ENCODE measurements at places on chromosomes 16 and 17.

DNA sequence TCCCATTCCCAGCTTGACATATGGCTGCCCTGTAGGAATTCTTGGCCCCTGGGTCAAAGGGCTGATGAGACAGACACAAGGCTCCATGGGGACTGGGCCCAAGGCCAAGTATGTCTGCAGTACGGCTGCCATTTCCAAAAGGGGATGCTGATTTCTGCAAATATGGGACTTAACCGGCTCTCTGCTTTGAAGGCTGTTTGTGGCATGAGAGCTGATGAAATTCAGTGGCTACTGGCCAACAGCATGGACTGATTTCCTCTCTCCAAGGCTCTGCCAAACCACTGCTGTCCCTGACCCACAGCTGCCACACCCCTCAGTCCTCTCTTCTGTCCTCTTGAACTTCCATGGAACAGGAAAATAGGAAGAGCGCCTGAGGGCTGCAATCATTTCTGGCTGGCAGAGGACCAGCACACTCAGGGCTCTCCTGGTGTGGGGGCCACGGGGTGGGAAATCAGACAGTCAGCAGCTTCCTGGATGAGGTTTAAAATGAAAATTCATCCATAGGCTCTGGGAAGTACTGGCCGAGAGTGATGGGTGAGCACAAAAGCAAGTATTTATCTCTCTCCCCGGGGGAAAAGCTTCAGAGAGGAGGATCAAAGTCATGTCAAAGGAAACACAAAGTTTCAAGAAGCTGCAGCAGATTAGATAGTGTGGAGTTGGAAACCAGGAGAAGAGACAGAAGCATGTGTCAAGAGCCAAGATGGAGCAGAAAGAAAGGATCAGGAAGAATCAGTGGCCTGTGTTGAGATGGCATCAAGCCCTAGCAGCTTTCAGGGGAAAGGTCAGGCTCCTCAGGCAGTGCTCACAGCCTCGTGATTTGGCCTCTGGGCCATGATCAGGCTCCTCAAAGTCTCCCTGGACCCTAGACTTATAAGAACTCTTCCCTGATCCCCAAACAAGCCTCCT lies 64.1 kb upstream of the SREBF1 start:
- DNase-seq = no peak

GRCh38 chr17:72591289-72592241 lies 470.7 kb downstream of the SOX9 start:
- no peak for DNase-seq

GRCh38 chr17:1095090-1095852 lies 84.5 kb downstream of the ABR start:
- no peak for DNase-seq

DNA sequence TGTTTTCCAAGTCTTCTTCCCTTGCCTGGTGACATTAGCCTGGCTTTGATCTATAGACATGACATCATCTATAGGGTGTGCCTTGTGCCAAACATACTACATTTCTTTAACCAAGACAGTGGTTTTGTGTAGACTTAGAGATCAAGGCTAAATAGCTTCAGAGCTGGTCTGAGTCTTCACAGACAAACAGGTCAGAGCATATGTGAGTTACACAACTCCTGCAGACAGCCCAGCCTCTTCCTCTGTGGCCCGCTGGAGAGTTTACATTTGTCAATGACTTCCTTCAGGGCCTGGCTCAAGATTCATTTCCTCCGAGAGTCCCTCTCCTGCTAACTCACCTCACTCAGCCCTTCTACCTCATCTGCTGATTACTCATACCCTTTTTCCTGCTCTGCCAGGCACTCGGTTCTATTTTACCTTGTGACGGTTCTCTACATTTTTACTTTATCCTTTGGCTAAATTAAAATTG lies 73.1 kb upstream of the TANC2 start:
- DNase-seq = no peak

DNA sequence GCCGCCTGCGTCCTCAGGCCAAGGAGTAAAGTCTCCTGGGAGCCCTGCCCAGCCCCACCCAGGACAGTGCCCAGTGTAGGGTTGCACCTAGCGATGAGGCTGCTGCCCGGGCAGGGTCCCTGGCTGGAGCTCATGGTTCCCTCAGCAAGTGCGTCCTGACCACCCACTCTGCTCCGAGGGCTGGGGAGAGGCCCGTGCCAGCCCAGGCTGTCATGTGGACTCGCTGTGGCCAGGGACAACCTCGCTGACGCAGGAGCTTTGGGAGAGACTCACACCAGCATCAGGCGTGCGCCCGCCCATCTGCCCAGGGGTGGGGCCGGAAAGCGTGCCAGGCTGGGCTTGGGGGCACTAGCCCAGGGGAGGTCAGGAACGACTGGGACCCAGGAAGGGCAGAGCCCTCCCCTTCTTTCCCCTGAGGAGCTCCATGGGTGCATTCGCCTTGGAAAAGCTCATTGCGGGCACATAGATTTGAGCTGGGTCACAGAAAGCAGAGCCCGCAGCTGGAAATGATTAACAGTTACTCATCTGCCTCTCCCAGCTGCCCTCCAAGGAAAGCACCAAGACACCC lies 19.7 kb downstream of the DPEP1 start:
- no peak for DNase-seq

Data from activated CD4-positive, CD25-positive, alpha-beta regulatory T cell (primary cell).